Activated CD4-positive, alpha-beta T cell treated with anti-CD3 and anti-CD28 coated beads, Interleukin-2, amount 10 ng/mL, durations not matched to agents 24 days and 14 days (primary cell): ENCODE measurements at places on chromosomes 3 and 15. TPM values are rescaled to one million over a fixed set of nuclear protein-coding genes. Genes with fewer than 3 reads are reported as not detected.

- no peak overlapping the region for H3K4me3 ChIP-seq
- H3K27me3 ChIP-seq = no peaks in the 10 kb centered on the region
- H3K4me1 ChIP-seq = no peaks in the 10 kb centered on the region
- DNase-seq = no peak
Observed at GRCh38 chr15:35491173-35491572, 54.8 kb downstream of the DPH6 start.

DNA sequence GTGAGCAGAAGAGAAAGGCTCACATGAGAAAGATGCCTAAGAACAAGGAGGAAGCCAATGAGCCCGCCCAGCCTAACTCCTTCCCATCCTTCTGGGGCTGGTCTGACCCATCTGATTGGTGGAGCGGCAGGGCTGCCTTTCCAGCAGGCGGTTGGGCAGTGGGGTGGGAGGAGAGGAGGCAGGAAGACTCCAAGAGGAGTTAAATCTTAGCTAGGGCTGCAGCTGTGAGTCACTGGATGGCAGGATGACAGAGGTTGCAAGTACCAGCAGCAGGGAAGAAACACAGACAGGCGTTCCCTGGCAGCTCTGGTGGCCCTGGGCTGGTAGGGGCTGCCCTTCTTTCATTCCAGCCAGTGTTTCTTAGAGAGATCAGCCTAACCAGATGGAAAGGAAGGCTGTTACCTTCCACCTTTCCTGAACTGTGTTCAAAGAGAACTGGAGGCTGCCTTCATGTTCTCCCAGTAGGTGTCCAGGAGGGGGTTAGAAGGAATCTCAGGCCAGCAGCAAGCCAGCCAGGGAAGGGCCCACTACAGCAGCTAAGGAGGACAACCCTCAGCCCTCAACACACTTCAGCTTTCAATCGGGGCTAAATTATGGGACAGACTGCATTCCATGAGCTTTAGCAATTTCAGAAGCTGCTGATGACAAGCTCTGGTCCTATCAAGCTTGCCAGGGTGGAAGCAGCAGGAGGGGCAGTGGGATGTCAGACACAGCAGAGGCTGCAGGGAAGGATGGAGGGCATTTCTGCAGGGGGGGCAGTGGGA is 50.3 kb downstream of the CHSY1 start:
- peak overlapping the region; percentile 67 for H3K4me3 ChIP-seq
- H3K27me3 ChIP-seq = no peaks in the 10 kb centered on the region
- peak; percentile 73 for DNase-seq

The MAP1A gene
- total RNA-seq = 2.0 and 2.1 TPM in 2 replicates

DNA sequence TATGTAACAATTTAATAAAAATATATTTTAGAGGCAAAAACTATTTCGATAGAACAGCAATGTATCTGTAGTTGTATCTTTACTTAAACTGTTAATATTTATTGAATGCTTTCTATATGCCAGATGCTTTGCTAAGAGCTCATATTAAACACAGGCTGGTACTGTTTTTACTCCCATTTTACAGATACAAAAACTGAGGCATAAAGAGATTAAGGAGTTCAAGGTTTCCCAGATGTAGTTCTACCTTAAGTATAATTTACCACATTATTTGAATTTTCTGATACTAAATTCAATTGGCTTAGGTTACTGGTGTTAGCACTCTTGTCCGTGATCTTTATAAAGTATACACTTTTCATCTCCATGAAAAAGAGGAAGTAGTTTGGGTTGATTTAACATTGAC is 149.8 kb downstream of the ROBO2 start:
- H3K4me3 ChIP-seq = no peak overlapping the region
- no peak for DNase-seq
- no peaks in the 10 kb centered on the region for H3K4me1 ChIP-seq
- H3K27ac ChIP-seq = no peak overlapping the region

DNA sequence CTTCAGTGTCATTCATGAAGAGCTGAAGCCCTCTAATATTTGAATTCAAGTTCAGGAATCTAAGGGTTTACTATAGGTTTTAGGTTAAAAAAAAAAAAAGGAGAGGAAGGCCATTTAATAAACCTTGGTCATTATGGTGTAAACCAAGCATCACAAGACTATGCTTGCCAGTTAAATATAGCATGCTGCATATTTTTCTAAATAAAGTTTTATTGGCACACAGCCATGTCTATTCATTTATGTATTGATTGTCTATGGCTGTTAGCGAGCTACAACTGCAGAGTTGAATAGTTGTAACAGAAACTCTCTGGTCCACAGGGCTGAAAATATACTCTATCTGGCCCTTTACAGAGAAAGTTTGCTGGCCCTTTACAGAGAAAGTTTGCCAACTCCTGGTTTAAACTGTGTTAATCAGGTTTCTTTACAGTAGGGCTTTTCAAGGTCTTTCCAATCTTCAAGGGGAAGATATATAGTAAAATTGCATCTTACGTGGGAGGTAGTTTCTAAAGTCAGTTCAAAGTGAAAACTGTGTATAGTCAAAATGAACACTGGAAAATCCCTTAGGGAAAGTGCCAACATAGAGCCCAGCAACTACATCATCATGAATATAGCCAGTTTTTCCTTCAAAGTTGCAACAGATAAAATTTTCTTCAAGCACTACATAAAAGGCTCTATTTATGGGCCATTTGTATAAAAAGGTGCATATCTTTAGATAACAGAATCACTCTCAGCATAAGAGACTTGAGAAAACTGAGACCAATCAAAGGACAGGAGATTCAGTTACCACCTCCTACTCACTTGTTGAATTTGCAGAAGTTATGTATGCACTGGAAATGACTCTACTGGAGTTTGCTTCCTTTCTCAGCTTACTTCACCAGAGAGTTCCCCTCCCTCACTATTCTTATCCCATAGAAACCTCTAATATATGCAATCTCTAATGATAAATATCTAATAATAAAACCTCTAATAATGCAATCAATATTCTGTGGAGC is 49.7 kb upstream of the FRMD4B start:
- peak overlapping the region; percentile 1 for H3K4me3 ChIP-seq
- DNase-seq = no peak
- H3K4me1 ChIP-seq = peaks cover 47% of the 10 kb centered on the region
- no peaks in the 10 kb centered on the region for H3K36me3 ChIP-seq
- H3K27me3 ChIP-seq = peaks cover 3% of the 10 kb centered on the region

DNA sequence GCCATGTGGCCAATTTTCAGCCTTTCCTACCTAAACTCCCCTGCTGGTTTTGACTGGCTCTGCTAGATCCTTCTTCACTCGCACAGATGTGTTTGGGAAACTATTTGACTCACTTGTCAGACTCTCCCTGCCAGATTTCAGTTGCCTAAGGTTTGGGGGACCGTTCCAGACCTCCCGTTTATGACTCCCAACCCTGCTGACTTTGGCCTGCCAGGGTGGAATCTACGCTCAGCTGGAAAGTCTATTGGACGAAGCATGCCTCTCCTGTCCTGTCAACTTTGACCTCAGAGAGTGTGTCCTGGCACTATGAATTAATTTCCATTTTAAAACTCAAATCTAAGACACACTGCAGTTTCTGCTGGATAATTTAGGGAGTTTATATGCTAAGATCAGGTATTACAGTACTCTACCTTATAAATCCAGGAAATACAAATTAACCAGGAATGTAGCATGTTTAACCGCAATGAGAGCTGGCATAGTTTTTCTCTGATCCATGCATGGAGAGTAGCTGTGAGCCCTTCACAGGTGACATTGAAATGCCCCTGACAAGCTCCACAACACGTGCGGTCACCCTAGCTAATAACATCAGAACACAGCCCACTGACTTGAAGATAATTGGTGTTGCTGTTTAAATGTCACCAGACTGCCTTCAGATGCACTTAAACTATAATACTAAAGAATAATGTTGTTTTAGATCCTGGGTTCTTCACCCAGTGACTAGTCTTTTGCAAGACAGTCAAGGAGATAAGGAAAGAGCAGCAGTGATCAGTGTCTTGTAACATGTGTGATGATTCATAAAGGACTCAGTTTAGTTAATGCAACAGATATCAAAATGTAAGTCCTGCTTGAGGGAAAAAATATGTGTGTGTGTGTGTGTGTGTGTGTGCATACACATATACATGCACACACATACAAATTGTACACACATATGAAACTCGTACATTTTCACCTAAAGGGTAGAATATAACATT is 223.0 kb upstream of the MCTP2 start:
- H3K4me1 ChIP-seq = peaks cover 8% of the 10 kb centered on the region
- H3K4me3 ChIP-seq = no peak overlapping the region
- H3K36me3 ChIP-seq = no peaks in the 10 kb centered on the region
- peaks cover 8% of the 10 kb centered on the region for H3K27me3 ChIP-seq

- no peak overlapping the region for H3K4me3 ChIP-seq
- peak; percentile 53 for DNase-seq
- H3K27me3 ChIP-seq = no peaks in the 10 kb centered on the region
- no peak overlapping the region for H3K27ac ChIP-seq
Observed at GRCh38 chr15:77044228-77045042, 26.5 kb downstream of the TSPAN3 start.

- H3K27ac ChIP-seq = peak overlapping the region; percentile 99
- H3K4me1 ChIP-seq = peaks cover 84% of the 10 kb centered on the region
- no peaks in the 10 kb centered on the region for H3K27me3 ChIP-seq
- H3K4me3 ChIP-seq = peak overlapping the region; percentile 80
- DNase-seq = no peak
- H3K36me3 ChIP-seq = peaks cover 64% of the 10 kb centered on the region
Observed at GRCh38 chr3:150740733-150741496, 22.1 kb downstream of the SIAH2 start.

DNA sequence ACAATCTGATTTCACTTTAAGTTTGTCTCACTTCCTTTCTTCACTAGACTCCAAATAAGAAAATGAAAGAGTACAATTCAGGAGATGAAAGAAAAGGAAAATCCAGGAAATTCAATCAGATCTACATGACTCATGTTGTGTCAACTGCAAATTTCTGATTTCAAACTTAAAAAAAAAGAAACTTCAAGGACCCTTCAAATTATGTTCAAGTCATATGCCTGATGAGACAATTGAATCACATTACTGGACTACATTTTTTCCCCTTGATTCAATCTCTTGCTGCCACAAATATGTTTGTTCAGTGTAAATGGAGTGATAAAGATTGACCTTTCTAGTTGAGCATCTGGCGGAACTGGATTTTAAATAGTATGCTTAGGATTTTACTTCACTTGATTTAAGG is 37.4 kb downstream of the FRMD5 start:
- H3K27me3 ChIP-seq = peaks cover 32% of the 10 kb centered on the region
- no peak overlapping the region for H3K27ac ChIP-seq
- no peak overlapping the region for H3K4me3 ChIP-seq
- no peaks in the 10 kb centered on the region for H3K36me3 ChIP-seq
- H3K4me1 ChIP-seq = no peaks in the 10 kb centered on the region

The COL7A1 gene
- 0.56 and 0.62 TPM in 2 replicates for total RNA-seq

GRCh38 chr3:127263586-127264231 is 24.1 kb downstream of the PRR20G start:
- no peaks in the 10 kb centered on the region for H3K36me3 ChIP-seq
- H3K27me3 ChIP-seq = no peaks in the 10 kb centered on the region
- no peak for DNase-seq
- H3K27ac ChIP-seq = no peak overlapping the region
- no peak overlapping the region for H3K4me3 ChIP-seq

DNA sequence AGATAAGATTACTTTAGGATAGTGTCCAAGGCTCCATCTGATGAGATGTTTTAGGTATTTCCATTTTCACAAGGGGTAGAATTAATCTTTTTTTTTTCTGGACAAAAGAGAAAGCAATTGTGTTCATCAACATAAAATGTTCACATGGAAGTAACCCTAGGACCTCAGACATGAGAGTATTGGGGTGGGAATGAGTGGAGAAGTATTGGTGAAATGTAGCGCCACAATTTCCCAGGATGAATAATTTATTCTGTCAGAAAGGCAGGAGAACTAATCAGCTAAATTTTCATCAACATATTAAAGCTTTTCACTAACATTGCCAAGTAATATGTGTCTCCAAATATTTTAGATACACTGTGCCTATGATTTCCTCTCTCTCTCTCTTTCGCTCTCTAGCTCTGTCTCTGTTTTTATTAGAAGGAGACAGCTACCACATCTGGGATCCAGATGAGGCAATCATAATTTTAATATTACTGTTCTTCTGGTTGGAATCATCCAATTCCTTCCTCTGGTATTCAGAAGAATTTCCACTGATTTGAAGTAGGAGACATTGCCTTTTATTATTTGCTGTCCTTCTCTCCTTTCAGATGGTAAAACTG is 21.6 kb upstream of the ZNF280D start:
- no peak for DNase-seq
- H3K4me1 ChIP-seq = no peaks in the 10 kb centered on the region
- H3K36me3 ChIP-seq = no peaks in the 10 kb centered on the region
- H3K27me3 ChIP-seq = peaks cover 1% of the 10 kb centered on the region
- no peak overlapping the region for H3K27ac ChIP-seq
- no peak overlapping the region for H3K4me3 ChIP-seq

The TTBK2 gene
- total RNA-seq = 10.2 and 11.3 TPM in 2 replicates

The SLITRK3 gene
- total RNA-seq = not detected in 2 replicates

The P4HTM gene
- 33.9 and 38.3 TPM in 2 replicates for total RNA-seq

The PIF1 gene
- total RNA-seq = 20.9 and 22.6 TPM in 2 replicates

DNA sequence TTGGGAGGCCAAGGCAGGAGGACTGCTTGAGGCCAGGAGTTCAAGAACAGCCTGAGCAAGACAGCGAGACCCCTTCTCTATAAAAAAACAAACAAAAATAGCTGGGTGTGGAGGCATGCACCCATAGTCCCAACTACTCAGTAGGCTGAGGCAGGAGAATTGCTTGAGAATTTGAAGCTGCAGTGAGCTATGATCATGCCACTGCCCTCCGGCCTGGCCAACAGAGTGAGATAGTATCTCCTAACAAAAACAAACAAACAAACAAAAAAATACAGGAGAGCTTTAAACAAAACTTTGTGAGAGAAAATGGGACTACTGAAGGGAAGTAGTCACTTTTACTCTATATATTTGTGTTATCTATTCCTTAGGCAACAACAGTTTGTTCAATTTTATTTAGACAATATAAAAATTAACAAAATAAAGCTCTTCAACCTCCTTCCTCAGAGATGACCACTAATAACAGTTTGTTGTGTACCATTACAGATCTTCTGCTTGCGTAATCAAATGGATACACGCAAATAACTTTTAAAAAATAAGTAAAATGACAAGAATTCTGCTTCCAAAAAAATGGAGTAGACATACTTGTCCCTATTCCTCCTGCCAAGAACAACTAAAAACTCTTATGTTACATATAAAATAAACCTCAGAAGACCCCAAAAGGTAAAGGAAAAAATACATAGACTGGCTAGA is 17.4 kb downstream of the PHC3 start:
- peaks cover 40% of the 10 kb centered on the region for H3K4me1 ChIP-seq
- no peak for DNase-seq
- H3K4me3 ChIP-seq = no peak overlapping the region
- no peaks in the 10 kb centered on the region for H3K27me3 ChIP-seq

- H3K4me3 ChIP-seq = no peak overlapping the region
- no peaks in the 10 kb centered on the region for H3K4me1 ChIP-seq
- H3K27me3 ChIP-seq = no peaks in the 10 kb centered on the region
- DNase-seq = no peak
- no peak overlapping the region for H3K27ac ChIP-seq
- H3K36me3 ChIP-seq = no peaks in the 10 kb centered on the region
Observed at GRCh38 chr15:96792216-96792615, 461.7 kb downstream of the NR2F2 start.

The GHSR gene
- not detected in 2 replicates for total RNA-seq
